ENCODE measurements at places on chromosomes 7 and 10. TPM values are rescaled to one million over a fixed set of nuclear protein-coding genes. Genes with fewer than 3 reads are reported as not detected.
A peak's percentile ranks its signal among the peaks of the same experiment; 100 is the strongest.

- DNase-seq = no peak
- peaks cover 36% of the 10 kb centered on the region for H3K27me3 ChIP-seq
- H3K4me1 ChIP-seq = peaks cover 24% of the 10 kb centered on the region
- H3K4me3 ChIP-seq = no peak overlapping the region
These were observed 27.4 kb upstream of the GRID1 start for GRCh38 chr10:86393862-86394455.

GRCh38 chr7:7675686-7676085 is 35.1 kb downstream of the UMAD1 start:
- H3K4me3 ChIP-seq = no peak overlapping the region
- peaks cover 40% of the 10 kb centered on the region for H3K4me1 ChIP-seq
- no peaks in the 10 kb centered on the region for H3K27me3 ChIP-seq
- no peak for DNase-seq
- H3K27ac ChIP-seq = peak overlapping the region; percentile 21

- no peak for DNase-seq
- peaks cover 6% of the 10 kb centered on the region for H3K4me1 ChIP-seq
- no peaks in the 10 kb centered on the region for H3K27me3 ChIP-seq
- no peaks in the 10 kb centered on the region for H3K36me3 ChIP-seq
- H3K27ac ChIP-seq = no peak overlapping the region
These were observed 8.8 kb upstream of the ABI1 start for GRCh38 chr10:26869528-26869927.

- H3K36me3 ChIP-seq = peaks cover 15% of the 10 kb centered on the region
- no peaks in the 10 kb centered on the region for H3K4me1 ChIP-seq
- no peaks in the 10 kb centered on the region for H3K27me3 ChIP-seq
- H3K27ac ChIP-seq = no peak overlapping the region
- no peak for DNase-seq
These were observed 30.4 kb downstream of the STEAP1B start for GRCh38 chr7:22469371-22470143.

GRCh38 chr10:75208181-75208580 is 2.4 kb upstream of the VDAC2 start:
- H3K4me3 ChIP-seq = no peak overlapping the region
- no peaks in the 10 kb centered on the region for H3K27me3 ChIP-seq
- peaks cover 23% of the 10 kb centered on the region for H3K4me1 ChIP-seq

GRCh38 chr7:27651702-27652101 is 11.0 kb downstream of the HIBADH start:
- H3K27ac ChIP-seq = no peak overlapping the region
- H3K27me3 ChIP-seq = no peaks in the 10 kb centered on the region
- no peaks in the 10 kb centered on the region for H3K4me1 ChIP-seq
- no peak for DNase-seq

DNA sequence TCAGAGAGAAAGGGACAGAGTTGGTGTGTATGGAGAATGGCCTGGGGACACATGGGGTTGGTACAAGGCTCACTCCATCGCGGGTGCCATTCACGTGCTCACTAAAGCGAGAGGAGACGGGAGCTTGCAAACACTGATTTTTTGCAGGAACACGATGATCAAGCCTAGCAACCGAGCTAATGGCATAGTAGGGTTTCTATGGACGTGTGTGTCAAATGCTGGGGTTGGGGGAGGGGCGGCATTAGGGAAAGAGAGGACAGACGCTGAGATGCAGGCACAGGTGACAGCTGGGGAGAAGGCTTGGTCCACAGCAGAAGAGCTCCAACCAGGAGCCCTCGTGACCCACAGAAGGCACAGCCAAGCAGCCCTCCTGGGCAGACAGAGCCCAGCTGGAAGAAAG is 33.9 kb downstream of the RCC1L start:
- no peak for DNase-seq
- H3K4me3 ChIP-seq = no peak overlapping the region
- no peak overlapping the region for H3K27ac ChIP-seq
- no peaks in the 10 kb centered on the region for H3K4me1 ChIP-seq
- H3K27me3 ChIP-seq = no peaks in the 10 kb centered on the region

DNA sequence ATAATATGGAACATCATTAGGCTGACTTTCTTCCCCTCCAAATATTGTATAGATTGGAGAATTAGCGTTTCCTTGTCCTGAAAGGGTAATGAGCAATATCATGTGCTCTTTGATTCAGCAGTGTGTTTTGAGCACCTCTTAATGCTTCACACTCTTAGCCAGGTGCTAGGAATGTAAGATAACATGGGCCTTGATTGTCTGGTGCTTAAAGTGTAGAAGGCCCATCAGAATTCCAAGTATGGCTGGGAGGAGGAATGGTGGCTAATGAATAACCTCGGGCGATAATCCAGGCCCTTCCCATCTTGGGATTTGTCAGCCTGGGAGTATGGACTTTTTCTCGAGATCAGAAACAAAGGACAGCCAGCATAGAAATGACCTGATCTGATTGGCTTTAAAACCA is 8.6 kb downstream of the TSPAN13 start:
- H3K27ac ChIP-seq = peak overlapping the region; percentile 92
- no peak overlapping the region for H3K4me3 ChIP-seq
- H3K4me1 ChIP-seq = peaks cover 89% of the 10 kb centered on the region

DNA sequence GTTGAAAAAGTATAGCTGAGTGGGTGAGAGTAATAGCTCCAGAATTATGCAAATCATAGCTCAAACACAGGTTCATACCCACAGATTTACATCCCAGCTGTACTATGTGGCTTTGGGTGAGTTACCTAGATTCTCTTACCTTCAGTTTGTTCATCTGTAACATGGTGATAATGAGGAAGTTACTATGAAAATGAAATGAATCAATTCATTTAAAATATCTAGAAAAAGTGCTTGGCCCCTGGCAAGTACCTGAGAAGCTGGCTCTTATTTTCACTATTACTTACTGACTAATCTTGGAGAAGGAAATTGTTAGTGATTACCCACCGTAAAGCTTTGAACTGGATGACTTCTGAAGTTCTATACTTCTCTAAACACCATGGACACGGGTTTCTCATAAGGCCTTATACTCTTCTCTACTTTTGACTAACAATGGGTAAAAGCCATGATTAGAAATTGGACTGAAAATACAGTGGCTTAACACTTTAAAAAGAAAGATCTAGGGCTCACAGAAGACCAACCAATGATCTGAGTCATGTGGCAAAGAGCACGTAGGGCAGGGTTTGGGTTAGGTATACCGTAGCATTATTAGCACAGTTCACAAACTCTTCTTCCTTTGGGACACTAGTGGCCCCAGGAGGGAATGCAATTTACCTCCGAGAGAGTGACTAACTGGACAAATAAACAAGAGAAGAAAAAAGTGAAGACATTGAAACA is 149.2 kb downstream of the PLPP4 start:
- DNase-seq = no peak
- H3K27me3 ChIP-seq = peaks cover 7% of the 10 kb centered on the region
- no peak overlapping the region for H3K27ac ChIP-seq
- H3K36me3 ChIP-seq = no peaks in the 10 kb centered on the region
- H3K4me3 ChIP-seq = no peak overlapping the region
- peaks cover 4% of the 10 kb centered on the region for H3K4me1 ChIP-seq

- DNase-seq = no peak
- peaks cover 22% of the 10 kb centered on the region for H3K27me3 ChIP-seq
- H3K4me3 ChIP-seq = no peak overlapping the region
- H3K36me3 ChIP-seq = no peaks in the 10 kb centered on the region
- H3K27ac ChIP-seq = no peak overlapping the region
- no peaks in the 10 kb centered on the region for H3K4me1 ChIP-seq
These were observed 88.5 kb upstream of the DIP2C start for GRCh38 chr10:777913-778479.

GRCh38 chr7:121202834-121203233 is 126.0 kb upstream of the WNT16 start:
- H3K36me3 ChIP-seq = peaks cover 3% of the 10 kb centered on the region
- peaks cover 52% of the 10 kb centered on the region for H3K4me1 ChIP-seq
- DNase-seq = no peak
- no peak overlapping the region for H3K4me3 ChIP-seq
- peak overlapping the region; percentile 85 for H3K27ac ChIP-seq
- H3K27me3 ChIP-seq = no peaks in the 10 kb centered on the region

DNA sequence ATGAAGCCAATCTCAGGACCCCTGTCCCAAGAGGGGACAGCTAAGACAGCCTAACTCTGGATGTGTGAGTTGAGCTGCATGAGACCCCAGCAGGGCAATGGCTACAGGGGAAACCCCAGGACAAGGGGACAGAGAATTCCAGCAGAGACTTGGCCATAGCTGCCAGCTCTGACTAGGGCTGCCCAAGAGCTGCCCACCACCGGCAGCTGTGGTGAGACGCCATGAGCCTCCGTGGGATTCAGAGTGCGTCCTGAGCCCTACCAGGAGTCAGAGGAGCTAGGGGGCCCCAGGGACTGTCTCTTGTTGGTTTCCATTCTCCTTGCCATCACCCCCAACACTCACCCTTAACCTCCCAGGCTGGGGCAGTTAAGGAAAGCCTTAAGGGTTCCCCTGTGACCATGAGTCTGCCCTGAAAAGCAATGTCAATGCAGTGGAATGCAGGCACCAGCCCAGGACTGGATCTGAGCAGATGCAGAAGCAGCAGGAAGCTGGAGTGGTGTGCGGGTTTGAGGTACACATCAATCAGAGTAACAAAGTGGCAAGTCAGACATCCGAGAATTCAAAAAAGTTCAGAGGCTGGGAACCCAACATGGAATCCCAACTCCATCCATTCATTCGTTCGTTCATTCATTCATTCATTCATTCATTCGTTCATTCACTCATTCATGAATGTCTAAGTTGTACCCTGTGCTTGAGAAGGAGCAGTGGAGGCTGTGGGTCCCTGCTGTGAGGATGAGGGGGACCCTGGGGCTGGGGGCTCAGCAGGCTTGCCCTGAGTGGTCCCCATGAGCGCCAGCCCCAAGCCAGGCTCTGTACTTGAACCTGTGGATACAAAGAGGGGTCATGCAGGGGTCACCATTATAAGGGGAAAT is 52.9 kb downstream of the C10orf120 start:
- DNase-seq = no peak
- peaks cover 8% of the 10 kb centered on the region for H3K27me3 ChIP-seq
- no peak overlapping the region for H3K4me3 ChIP-seq

DNA sequence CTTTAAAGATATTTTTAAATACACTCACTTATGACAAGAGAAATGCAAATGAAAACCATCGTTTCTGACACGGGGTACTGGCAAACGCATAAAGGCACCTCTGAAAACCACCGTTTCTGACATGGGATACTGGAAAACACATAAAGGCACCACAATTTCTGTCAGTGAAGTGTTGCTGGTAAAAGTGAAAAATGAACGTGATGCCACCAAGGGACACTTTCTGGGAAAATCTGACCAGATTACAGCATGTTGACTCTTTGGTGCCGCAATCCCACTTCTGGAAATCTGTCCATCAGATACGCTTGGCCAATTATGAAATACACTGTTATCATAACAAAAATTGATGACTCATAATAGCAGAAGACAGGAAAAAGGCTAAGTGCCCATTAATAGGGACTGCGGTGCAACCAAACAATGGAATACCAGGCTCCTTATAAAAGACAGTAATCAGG is 131.7 kb downstream of the ZMYND11 start:
- DNase-seq = no peak
- no peaks in the 10 kb centered on the region for H3K27me3 ChIP-seq
- H3K27ac ChIP-seq = no peak overlapping the region

GRCh38 chr7:98238076-98238475 is 14.0 kb downstream of the TECPR1 start:
- no peak overlapping the region for H3K4me3 ChIP-seq
- no peaks in the 10 kb centered on the region for H3K27me3 ChIP-seq
- H3K4me1 ChIP-seq = no peaks in the 10 kb centered on the region
- DNase-seq = no peak
- H3K36me3 ChIP-seq = peaks cover 53% of the 10 kb centered on the region

- H3K27ac ChIP-seq = no peak overlapping the region
- no peaks in the 10 kb centered on the region for H3K4me1 ChIP-seq
- H3K27me3 ChIP-seq = peaks cover 4% of the 10 kb centered on the region
- H3K4me3 ChIP-seq = no peak overlapping the region
- no peak for DNase-seq
- no peaks in the 10 kb centered on the region for H3K36me3 ChIP-seq
These were observed 91.7 kb downstream of the TMEM178B start for GRCh38 chr7:141165521-141165920.

DNA sequence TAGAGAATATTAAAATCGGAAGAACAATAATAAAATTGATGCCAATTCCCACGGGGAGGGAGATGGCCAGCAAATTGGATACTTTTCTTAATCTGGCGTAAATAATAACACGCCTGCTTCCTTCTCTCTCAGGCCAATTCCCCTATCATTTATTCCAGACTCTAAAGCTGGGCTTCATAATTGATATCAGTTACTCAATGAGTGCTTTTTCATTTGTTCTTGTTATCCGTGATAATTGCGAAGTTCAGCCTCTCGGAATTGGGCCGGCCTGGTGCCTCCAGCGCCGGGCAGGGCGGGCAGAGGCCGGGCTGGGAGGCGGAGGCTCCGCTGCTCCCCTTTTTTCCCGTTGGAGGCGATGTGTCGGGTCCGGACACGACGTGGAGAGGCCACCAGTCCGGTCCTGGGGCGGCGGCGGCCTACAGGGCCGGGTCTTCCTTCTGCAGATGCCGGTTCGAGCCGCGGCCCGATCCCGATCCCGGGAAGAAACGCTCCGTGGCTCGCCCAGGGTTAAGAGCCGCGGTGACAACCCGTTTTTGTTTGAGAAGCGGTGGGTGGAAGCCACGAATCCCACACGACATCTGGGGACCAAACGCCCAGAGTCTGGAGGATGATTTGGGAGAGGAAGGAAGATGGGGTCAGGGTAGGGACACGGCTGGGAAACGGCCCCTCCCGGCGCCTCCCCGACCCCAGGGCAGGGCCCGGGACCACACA is 13.6 kb downstream of the UNCX start:
- H3K4me1 ChIP-seq = peaks cover 7% of the 10 kb centered on the region
- H3K4me3 ChIP-seq = no peak overlapping the region
- peaks cover 57% of the 10 kb centered on the region for H3K27me3 ChIP-seq
- H3K27ac ChIP-seq = no peak overlapping the region
- no peaks in the 10 kb centered on the region for H3K36me3 ChIP-seq

DNA sequence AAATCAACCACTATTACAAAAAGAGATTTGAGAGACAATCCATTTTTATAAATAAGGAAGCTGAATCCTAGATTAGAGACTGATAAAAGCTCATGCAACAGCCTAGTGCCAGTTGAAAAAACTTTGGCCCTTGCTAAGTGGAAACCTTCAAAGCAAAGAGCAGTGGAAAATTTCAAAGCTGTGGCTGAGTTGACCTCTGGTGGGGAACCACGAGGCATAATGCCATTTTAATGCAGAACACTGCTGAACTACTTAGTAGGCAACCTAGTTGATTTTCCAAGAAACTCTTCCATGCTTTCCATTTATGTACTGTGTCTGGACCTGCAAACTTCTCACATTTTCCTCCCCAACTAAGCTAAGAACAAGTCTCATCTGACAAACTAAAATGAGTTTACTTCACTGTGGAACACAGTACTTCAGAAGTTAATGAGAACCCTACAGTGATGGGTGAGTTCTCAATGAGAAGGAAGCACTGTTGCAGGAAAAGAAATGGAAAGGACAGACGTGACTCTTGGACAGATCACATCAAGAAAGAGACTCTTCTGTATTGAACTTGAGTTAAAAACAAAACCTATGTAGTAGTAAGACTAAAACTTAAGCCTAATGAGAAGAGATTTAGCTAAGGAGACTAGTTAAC is 19.5 kb downstream of the FZD9 start:
- no peak overlapping the region for H3K4me3 ChIP-seq
- no peak for DNase-seq
- H3K4me1 ChIP-seq = no peaks in the 10 kb centered on the region
- no peaks in the 10 kb centered on the region for H3K27me3 ChIP-seq
- peaks cover 81% of the 10 kb centered on the region for H3K36me3 ChIP-seq
- H3K27ac ChIP-seq = no peak overlapping the region

The TRAPPC14 gene
- total RNA-seq = 65.3 TPM

The NUPR2 gene
- not detected for total RNA-seq

The PAXIP1 gene
- total RNA-seq = 15.2 TPM

The LRRC61 gene
- total RNA-seq = 10.7 TPM

The GCK gene
- total RNA-seq = 0.13 TPM

The CHN2 gene
- 1.1 TPM for total RNA-seq

The OR2A42 gene
- total RNA-seq = not detected

The CCAR1 gene
- total RNA-seq = 88.2 TPM

The CLDN4 gene
- not detected for total RNA-seq

The SNCG gene
- total RNA-seq = not detected
